ENCODE measurements at places on chromosomes 12 and 14.

GRCh38 chr12:15852383-15852782, 29.8 kb upstream of the STRAP start:
- no peak for DNase-seq

DNA sequence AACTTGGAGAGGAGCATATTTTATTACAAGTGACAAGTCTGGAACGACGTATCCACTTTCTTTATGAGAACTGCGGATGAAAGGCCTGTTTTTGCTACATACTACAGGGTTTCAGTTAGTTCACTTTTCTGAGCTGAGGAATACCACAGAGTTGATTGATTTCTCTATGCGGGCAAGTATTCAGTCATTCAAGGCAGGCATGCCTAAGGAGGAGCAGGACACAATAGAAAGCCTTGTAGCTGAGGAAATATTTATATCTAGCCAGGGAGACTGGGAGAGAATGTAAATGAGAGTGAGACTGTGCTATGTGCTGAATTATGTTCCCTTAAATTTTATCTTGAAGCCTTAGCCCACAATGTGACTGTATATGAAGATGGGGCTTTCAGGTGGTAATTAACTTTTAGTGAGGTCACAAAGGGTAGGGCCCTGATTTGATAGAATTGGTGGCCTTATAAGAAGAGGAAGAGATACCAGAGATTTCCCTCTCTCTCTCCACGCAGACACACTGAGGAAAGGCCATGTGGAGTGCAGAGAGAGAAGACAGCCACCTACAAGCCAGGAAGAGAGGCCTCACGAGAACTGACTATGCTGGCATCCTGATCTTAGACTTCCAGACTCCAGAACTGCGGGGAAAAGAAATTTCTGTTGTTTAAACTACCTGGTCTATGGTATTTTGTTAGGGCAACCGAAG, 459.0 kb upstream of the ATP2B1 start:
- no peak for DNase-seq

DNA sequence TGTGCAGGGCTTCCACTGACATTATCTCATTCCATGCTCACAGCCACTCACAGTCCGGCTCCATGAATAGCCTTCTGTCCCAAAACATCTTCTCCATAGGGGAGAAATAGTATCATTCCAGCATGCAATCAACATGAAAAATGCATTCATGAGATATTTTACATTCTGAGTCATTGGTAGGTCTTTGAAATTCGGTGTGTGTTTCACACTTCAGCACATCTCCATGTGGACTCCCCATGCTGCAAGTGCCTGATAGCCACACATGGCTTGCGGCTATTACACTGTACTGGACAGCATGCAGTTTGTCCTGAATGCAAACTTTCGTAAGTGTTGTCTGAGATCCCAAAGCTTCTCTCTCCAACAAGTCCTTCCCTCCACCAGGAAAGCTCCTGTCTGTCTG, 449.3 kb downstream of the MED13L start:
- no peak for DNase-seq

GRCh38 chr12:64672925-64673409, 62.7 kb downstream of the RASSF3 start:
- peak; percentile 82 for DNase-seq

DNA sequence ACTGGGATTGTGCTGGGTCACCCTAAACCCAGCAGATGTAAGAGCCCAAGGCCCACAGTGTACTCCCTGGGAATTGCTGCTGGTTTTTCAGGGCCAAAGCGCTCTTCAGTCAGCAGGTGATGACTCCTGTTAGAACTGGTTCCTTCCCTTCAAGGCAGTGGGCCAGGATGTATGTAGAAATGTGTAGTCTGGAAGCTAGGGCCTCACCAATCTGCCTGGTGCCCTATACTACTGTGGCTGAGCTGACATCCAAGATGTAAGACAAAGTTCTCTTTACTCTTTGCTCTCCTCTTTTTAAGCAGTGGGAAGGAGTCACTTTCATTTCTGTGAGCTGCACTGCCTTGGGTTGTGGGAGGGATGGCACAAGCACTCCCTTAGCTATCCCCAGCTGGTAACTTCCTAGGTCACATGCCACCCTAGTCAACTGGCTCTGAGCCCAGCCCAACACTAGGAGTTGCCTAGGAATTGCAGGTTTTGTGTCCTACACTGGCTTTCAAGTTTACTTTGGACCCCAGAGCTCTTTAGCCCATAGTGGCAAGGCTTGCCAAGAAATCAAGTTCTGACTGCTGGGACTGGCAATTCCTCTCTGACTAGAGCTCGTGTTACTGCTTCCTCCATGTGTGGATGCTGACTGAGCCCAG, 249.2 kb downstream of the C12orf50 start:
- peak; percentile 12 for DNase-seq

DNA sequence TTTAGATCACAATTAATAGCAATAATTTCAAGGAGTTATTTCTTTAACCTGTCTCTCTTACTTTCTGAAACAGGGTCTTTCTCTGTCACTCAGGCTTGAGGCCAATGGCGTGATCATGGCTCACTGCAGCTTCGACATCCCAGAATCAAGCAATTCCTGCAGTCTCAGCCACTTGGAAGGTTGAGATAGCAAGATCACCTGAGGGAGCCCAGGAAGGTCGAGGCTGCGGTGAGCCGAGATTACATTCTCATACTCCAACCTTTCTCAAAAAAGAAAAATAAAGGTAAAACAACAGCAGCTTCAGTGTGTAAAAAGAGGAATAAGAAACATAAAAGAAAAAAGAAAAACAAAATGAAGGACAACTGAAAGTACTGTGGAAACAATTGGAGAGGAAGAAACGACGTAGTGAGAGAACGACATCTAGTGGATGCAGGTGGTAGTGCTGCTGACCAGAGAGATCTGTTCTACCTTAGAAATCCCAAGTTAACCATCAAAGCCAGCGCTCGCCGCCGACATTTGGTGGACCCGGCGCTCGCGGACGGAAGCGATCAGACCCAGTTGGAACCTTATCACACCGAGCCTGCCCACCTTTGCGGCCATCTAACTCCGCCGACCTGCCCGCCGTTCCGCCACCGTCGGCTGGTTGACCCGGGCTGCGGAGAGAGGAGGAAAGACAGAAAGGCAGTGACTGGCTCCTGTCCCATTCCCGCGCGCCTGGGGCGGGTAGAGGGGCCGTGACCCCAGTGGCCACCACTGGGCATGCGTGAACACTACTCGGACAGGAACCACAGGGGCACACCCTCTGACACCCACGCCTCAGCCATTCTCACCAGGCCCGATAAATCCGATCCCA, 196.1 kb downstream of the ALG10 start:
- DNase-seq = peak; percentile 71

GRCh38 chr12:132311201-132311915, 18.0 kb downstream of the GALNT9 start:
- no peak for DNase-seq

DNA sequence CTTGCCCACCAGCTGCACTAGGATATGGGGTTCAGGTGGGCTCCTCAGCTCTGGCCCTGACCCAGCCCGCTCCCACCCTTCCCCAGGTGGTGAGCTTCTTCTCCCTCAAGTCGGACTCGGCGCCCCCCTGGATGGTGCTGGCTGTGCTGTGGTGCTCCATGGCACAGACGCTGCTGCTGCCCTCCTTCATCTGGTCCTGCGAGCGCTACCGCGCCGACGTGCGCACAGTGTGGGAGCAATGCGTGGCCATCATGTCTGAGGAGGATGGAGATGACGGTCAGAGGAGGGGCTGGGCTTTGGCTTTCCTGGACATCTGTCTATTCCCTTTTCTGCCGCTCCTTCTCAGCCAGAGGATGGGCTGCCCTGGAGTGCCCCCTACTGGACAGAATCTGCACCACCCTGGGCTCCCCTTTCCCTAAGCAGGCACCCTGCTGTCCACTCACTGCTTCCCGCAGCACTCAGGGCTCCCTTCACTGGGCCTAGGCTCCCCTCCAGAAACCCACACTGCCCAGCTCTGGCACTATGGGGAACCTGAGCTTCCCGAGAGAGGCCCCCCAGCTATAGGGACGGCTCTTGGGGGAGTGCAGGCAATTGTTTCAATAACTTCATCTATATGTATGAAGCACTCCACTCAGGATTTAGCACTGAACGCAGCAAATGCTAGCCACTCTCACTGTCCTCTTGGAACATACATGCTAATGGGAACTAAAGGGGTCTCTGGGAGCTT, 2.6 kb upstream of the P3H3 start:
- DNase-seq = peak; percentile 52

DNA sequence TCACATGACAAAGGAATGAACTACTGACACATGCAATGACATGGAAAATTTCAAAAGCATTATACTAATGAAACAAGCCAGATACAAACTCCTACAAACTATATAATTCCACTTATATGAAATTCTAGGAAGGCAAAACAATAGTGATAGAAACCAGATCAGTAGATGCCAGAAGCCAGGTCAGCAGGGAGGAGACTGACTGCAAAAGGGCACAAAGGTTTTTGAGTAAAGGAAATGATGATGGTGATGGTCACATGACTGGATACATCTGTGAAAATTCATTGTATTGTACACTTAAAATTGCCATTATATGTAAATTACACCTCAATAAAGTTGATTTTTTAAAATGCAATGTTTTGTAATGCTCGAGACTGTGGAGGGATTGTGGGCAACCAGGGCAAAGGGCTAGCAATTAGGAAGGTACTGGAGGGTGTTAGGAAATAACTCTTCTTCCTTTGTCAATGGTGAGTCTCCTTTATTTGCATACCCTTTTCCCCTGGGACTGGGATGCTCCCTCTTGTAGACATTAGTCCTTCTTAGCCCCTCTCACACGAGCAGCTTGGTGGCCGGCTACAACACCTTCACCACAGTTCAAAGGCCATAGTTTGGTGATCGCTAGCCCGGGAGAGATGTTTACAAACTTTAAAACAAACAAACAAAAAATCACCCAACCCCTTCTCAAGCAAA, 6.7 kb upstream of the PRPF40B start:
- DNase-seq = no peak

GRCh38 chr14:55277972-55278740, 6.9 kb downstream of the FBXO34 start:
- DNase-seq = no peak

DNA sequence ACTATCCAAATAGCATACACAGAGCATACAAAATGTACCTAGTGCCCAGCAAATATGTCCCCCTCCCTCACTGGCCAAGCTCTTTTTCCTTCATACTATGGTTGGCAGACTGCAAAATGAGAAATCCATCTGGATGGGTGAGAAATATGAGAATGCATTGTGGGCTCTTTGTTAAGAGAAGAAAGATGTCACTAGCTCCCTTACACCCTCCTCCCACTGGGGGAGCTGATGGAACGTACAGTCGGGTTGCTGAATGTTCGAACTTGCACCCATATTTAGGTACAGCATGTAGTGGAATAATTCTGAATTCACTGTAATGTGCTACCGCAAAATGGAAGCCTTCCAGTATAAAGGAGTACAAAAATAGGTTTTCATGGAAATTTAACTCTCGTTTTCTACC, 377.4 kb downstream of the GRIN2B start:
- DNase-seq = no peak

DNA sequence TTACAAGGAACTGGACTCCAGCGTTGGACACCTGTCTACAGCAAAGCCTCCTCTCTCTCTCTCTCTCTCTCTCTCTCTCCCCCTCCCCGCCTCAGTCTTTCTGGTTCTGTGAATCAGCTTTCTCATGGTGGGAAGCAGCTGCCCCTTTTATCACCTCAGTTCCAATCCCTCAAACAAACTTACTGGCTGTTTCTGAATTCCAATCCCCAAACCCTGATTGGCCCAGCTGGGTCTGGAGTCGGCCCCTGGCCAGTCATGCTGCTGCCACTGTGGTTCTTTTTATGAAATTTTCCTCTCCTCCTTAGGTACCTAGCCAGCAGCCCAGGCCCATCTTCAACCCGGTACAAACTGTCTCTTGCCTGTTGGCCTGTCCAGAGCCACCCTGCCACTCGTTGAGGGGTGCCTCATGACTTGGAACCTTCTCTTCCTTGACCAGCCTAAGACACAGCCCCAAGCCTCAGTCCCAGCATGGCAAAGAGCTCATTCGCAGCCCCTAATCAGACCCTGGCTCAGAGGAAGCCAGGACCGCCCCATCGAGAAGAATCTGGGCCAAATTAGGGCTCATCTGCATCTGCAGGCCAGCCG, 9.4 kb upstream of the MORN3 start:
- no peak for DNase-seq

GRCh38 chr12:82325540-82326336, 32.4 kb downstream of the CCDC59 start:
- DNase-seq = no peak

- DNase-seq = no peak
Observed at GRCh38 chr12:58897969-58898368, 22.3 kb downstream of the LRIG3 start.

GRCh38 chr14:100900837-100901390, 2.6 kb downstream of the RTL1 start:
- DNase-seq = no peak

DNA sequence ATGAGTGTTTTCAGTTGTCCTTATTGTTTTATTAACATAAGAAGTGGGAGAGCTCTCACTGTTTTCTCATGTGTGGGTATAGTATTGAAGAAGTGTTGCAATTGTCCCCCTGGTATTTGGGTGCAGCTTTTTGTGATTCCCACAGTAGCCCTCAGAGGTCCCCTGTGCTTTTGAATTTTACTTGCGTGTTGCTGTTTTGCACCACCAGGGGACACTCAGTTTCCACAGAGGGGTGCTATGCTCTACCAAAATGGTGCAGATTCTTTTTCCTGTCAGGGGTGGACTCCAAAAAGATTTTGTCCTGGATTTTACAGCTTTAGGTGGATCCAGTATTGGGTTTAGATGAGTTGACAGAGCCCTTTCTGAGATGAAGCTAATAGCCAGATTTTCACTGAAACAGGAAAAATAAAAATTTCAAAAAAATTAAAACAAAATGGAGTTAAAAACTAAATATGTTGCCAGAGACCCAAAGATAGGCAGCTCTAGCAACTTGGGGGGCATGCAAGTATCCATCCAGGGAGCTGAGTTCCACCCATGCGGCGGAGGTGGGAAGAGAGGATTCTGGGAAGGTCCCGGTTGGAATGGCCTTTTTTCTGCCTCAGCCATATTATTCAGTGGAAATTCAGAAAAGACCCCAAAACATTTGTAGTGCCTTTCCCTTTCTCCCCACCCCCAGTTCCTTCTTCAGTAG, 50.2 kb downstream of the TTLL5 start:
- peak; percentile 32 for DNase-seq

GRCh38 chr12:40829738-40830144, 137.5 kb downstream of the CNTN1 start:
- peak; percentile 35 for DNase-seq

DNA sequence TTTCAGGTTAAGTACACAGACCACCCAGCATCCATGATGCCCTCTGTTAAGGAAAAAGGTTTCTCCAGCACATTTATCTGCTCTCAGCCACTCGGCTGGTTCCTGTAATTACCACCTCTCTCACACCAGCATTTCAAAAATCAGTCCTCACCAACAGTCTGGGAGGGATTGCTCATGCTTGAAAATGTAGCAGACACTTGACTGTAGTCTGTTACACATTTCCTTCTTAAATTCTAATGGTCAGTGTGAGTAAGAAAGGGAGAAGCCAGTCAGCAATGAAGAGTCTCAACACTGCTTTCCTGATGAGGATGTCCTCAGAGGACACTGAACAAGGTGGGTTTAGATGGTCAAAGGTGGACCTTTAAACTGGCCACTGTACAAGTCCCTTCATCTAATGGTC, 6.0 kb downstream of the ZBTB39 start:
- DNase-seq = no peak

GRCh38 chr12:75798136-75798926, 233.2 kb downstream of the PHLDA1 start:
- DNase-seq = no peak

- DNase-seq = no peak
Observed at GRCh38 chr12:80211671-80212070, 112.3 kb downstream of the OTOGL start.
